ENCODE measurements at places on chromosomes 2 and 18. TPM values are rescaled to one million over a fixed set of nuclear protein-coding genes. Genes with fewer than 3 reads are reported as not detected.

The GNLY gene
- total RNA-seq, result 8,199 TPM

DNA sequence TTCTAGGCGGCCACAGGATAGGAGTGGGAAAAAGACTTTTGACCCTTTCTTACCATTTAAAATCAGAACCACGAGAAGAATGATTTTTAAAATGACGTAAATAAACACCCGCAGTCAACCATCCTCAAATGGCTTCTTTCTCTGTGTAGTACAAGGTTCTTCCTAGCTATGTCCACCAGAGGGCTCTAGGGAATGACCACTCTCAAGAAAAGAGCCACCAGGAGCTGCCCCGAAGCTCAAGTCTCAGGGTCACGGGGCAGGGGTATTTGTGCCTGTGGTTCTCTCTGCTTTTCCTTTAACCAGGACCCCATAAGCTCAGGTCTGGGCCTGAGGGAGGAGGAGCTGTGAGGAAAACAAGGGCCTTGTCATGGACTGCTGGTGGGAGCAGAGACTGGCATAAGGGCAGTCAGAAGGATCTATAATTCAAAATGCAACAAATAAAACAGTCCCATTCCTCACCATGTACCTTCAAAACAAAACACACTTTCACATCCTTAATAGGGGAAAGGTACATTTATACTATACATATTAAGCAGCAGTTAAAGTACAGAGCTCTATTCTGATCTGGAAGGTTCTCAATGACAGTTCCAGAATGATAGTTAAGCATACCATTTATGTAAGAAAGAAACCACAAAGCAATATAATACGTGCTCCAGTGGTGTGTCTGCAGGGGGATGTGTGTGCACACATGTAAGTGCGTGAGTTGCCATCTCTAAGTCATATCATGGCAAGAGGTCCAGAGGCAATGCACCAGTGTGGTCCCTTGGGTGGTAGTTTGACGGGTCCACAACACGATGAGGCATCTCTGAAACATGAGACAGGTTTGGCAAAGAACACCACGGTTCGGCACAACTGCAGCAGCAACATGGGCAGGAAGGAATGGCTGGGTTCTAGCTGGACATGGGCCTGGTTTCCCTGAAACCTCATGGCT, 18.6 kb downstream of the LYPD1 start:
- DNase-seq, result no peak

- no peak for DNase-seq
These were observed 113.6 kb downstream of the MCFD2 start for GRCh38 chr2:46801731-46802664.

DNA sequence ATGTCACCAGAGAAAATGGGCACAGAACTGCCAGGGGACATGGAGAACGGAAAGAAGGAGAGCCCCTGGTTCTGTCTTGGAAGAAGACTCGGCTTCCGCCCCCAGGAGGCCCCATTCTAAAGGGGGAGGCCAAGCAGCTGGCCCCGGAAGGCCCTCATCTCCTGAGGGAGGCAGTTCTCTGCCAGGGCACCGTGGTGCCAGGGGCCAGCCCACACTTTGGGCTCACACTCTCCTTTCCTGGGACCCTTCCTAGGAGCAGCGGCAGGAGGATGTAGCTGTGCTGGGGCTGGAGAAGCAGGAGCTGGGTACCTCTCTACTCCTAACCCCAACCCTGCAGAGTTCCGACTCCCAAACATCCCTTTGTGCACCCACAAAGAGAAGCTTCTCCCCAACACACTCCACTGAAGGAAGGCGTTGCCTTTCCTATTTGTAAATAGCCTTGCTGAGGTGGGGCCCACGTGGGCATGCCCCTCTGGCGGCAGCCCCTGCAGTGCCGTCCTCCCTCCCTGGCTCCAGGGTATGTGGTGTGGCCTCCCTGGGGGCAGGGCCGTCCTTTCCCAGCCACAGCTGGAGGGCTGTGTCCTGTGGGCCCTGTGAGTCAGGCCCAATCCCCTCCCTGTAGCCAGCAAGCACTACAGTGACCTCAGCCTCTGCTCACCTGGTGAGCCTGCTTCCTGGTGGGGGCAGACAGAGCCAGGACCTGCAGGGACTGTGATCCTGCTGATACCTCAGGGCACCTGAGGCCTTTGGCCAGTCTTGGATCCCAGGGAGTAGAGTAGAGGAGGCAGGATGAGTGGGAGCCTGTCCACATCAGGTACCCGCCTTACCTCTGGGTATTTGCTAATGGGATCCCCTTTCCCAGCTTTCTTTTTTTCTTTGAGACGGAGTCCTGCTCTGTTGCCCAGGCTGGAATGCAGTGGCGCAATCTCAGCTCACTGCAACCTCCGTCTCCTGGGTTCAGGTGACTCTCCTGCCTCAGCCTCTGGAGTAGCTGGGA, 26.6 kb downstream of the ZFP36L2 start:
- DNase-seq, result no peak

DNA sequence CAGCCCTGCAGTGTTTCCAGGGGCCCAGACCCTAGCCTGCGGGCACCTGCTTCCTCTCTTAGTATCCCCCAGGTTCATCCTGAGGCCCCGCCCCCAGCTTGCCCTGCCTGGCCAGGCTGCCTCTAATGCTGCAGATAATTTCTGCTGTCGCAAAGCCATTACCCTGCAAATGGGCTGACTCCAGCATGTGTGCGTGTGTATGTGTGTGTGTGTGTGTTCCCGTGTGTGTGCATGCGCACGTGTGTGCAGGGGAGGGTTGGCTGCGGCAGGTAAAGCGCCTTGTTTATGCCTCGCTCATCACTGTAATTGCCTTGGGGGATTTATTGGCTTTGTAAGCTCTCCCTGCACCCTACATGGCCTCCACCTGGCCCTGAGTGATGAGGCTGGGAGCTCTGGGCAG, 7.6 kb upstream of the PRSS56 start:
- no peak for DNase-seq

GRCh38 chr2:154433010-154433409, 265.5 kb upstream of the KCNJ3 start:
- DNase-seq, result no peak

The RNU2-63P gene
- total RNA-seq, result 48.3 TPM

DNA sequence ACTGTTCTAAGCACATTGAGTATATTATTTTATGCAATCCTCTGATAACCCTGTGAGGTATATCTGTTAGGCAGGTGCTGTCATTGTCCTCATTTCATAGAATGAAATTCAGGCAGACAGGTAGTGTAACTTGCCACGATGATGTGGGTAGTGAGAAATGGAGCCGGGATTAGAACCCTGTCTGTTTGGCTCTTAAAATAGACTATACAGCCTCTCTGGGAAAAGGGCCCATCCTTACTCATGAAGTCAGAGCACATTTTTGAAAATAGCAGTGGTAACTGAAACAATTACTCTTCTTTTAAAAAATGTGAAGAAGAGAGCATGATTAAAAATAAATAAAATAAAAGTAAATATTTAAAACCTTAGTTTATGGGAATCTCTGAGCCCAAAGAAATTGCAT, 23.0 kb downstream of the FAM171B start:
- DNase-seq, result no peak

DNA sequence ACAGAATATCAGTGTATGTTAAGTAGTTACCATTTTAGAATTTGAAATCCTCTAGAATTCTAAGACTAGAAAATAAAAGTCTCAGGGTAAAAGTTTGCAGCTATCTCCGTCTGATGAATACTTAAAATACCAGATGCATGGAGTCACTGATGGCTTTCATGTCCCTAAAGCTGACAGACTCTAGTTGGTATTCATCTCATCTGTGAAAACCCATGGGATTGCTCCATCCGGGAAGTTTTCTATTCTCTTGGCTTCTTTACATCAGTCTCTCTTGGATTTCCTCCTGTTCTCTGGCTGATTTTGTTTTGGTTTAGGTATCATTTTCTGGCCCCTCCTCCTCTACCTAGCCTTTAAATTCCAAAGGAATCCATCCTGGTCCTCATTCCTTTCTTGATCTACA, 465.6 kb upstream of the POU3F3 start:
- DNase-seq, result no peak

DNA sequence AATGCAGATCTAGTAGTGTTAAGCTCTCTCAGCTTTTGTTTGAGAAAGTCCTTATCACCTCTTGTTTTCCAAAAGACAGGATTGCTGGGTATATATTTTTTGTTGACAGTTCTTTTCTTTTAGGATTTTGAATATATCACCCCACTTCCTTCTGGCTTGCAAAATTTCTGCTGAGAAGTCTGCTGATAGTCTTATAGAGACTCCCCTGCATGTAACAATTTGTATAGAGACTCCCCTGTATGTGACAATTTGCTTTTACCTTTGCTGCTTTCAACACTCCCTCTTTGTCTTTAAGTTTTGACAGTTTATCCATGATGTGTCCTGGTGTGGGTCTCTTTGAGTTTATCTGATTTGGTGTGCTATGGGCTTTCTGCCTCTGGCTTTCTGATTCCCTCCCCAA, 115.0 kb upstream of the CCDC85A start:
- DNase-seq, result no peak

DNA sequence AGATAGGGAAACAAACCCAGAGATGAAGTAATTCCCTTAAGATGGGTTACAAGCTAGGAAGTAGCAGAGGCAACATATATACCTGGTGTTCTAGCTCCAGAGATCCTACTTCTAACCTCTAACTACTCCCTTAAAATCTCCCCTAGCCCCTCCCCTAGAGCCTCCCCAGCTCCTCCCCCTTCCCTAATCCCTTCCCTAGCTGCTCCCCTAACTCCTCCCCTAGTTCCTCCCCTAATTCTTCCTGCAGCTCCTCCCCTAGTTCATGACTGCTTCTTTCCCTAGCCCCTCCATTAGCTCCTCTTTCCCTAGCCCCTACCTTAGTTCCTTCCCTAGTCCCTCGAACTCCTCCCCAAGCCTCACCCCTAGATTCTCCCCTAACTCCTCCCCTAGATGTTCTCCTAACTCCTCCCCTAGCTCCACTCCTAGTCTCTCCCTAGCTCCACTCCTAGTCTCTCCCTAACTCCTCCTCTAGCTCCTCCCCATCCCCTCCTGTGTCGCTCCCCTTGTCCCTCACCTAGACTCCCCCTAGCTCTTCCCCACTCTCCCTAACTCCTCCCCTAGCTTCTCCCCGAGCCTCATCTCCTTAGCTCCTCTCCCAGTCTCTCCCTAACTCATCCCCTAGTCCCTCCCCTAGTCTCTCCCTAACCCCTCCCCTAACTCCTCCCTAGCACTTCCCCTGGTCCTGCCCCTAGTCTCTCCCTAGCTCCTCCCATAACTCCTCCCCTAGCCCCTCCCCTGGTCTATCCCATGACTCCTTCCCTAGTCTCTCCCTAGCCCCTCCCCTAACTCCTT, 108.9 kb downstream of the CD226 start:
- no peak for DNase-seq

- no peak for DNase-seq
These were observed 13.0 kb upstream of the TET3 start for GRCh38 chr2:73971722-73972121.

DNA sequence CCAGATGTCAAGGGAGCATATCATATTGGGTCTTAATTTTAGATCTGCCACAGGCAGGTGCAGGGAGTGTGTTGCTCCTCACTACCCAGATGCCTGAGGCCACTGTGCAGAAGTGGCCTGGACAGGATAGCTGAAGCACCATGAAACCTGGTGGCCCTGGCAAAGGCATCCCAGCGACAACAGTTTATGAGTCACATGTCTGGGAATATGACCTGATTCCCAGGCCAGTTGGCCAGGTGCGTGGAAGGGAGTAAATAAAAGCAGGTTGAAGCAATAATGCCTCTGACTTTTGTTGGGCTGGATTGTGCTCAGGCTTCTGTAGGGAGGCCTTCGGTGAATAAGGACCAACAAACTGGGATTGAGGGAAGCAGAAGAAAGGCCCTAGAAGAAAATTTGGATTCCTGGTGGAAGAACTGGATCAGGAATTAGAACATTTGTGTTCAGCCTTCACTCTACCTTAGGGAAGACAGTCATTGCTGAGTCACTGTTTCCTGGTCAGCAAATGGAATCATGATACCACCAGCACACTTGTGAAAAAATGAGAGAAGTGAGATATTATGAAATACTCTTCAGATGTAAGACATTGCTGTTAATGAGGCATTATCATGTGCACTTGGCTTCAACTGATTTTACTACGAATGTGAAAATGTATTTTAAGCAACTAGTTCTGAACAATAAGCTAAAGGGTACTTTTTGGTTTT, 78.4 kb upstream of the ZNF516 start:
- DNase-seq, result no peak

GRCh38 chr2:85221067-85221691, 88.0 kb downstream of the TCF7L1 start:
- no peak for DNase-seq

- DNase-seq, result no peak
These were observed 196.6 kb upstream of the COPS8 start for GRCh38 chr2:236888794-236889780.

The CROCC2 gene
- 0.14 TPM for total RNA-seq

The ACKR3 gene
- total RNA-seq, result 5.5 TPM

- DNase-seq, result no peak
These were observed 68.2 kb downstream of the HS6ST1 start for GRCh38 chr2:128250229-128251025.

- peak; percentile 69 for DNase-seq
These were observed 41.4 kb upstream of the AKAIN1 start for GRCh38 chr18:5238371-5238976.

The PPP4R3B gene
- total RNA-seq, result 65.1 TPM

The FOXD4L1 gene
- total RNA-seq, result not detected

GRCh38 chr2:14634489-14635390, 2.2 kb downstream of the LRATD1 start:
- no peak for DNase-seq

DNA sequence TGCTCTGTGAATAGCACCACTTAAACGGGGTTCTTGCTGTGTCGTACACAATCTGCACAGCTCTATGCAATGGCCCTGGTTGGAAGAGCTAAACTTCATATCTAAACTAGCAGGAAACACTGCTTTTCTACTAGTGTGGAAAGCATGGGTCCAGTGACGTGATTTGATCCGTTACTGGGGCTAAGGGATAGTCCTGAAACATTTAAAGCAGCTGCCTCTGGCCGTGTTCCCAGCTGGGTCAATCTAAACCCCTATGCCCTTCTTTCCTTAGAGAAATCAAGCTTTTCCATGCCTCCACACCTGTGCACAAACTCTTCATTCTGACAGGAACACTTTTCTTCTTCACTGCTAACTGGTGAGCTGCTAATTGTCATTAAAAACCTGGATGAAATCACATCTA, 5.4 kb upstream of the IGFBP5 start:
- DNase-seq, result no peak

The CXCR1 gene
- 10.6 TPM for total RNA-seq

The ACMSD gene
- total RNA-seq, result not detected

Data from natural killer cell (primary cell).